ENCODE measurements at places on chromosomes 7 and 10. TPM values are rescaled to one million over a fixed set of nuclear protein-coding genes. Genes with fewer than 3 reads are reported as not detected.

DNA sequence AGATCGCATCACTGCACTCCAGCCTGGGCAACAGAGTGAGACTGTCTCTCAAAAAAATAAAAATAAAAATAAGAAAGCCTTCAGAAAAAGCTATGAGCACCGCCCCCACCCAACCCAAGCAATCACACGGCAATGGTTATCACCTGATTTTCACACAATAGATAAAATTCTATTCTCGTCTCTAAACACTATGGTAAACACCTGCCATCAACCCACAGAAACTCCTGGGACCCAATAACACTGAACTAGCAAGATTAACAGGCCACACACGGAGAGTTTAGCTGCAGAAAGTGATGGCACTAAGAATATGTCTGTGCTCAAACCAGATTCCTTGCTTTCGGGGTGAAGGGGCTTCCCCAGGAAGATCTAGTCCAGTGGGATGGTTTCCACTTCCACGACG, 173.8 kb downstream of the DIP2C start:
- H3K27me3 ChIP-seq: peaks cover 12% of the 10 kb centered on the region
- peaks cover 8% of the 10 kb centered on the region for H3K4me1 ChIP-seq
- no peaks in the 10 kb centered on the region for H3K36me3 ChIP-seq
- no peak for DNase-seq
- H3K27ac ChIP-seq: no peak overlapping the region

- no peak for DNase-seq
- H3K4me3 ChIP-seq: no peak overlapping the region
Observed at GRCh38 chr7:94288096-94288495, 106.6 kb upstream of the COL1A2 start.

DNA sequence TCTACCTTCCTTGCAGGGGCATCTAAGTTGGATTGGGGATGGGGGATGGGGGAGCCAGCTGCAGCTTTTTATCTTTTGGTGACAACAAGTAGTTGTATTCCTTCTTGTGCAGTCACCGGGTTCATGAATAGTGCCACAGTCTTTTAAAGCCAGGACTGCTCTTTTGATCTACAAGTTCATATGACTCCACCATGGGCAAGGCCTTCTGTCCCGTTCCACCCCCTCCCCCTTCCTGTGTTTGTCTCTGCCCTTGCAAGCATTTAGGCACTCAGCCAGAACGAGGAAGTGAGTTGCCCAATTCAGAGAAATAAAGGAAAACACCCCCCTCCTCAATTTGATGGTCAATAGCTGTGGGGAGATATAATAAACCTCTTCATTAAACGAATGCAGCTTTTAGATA, 44.8 kb upstream of the EGR2 start:
- peaks cover 62% of the 10 kb centered on the region for H3K4me1 ChIP-seq
- H3K36me3 ChIP-seq: peaks cover 9% of the 10 kb centered on the region
- no peak overlapping the region for H3K4me3 ChIP-seq
- H3K27me3 ChIP-seq: no peaks in the 10 kb centered on the region
- H3K27ac ChIP-seq: no peak overlapping the region

GRCh38 chr7:137351941-137352340, 8.4 kb upstream of the PTN start:
- no peak overlapping the region for H3K27ac ChIP-seq
- DNase-seq: no peak
- no peak overlapping the region for H3K4me3 ChIP-seq
- H3K4me1 ChIP-seq: no peaks in the 10 kb centered on the region

DNA sequence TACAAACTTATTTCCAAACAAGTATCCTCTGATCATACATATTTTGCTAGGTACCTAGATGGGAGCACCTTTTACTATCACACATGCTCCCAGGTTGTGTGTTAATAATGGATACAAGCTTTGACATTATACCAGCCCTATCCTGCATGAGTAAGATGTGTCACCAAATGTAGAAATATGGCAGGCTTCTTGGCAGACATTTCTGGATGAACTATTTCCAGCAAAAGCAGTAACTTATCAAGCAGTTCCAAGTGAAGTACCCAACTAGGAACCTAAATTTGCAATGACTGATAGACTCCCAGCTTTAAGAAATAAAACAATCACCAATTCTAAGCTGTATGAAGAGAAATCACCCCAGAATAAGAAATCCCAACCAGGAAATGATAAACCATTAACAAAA, 103.7 kb upstream of the TMEM72 start:
- no peaks in the 10 kb centered on the region for H3K27me3 ChIP-seq
- H3K4me1 ChIP-seq: no peaks in the 10 kb centered on the region
- H3K36me3 ChIP-seq: no peaks in the 10 kb centered on the region
- H3K27ac ChIP-seq: no peak overlapping the region

- H3K4me1 ChIP-seq: no peaks in the 10 kb centered on the region
- no peaks in the 10 kb centered on the region for H3K36me3 ChIP-seq
- peaks cover 12% of the 10 kb centered on the region for H3K27me3 ChIP-seq
- DNase-seq: no peak
- H3K4me3 ChIP-seq: no peak overlapping the region
- no peak overlapping the region for H3K27ac ChIP-seq
Observed at GRCh38 chr10:24240041-24240751, 31.3 kb downstream of the KIAA1217 start.

DNA sequence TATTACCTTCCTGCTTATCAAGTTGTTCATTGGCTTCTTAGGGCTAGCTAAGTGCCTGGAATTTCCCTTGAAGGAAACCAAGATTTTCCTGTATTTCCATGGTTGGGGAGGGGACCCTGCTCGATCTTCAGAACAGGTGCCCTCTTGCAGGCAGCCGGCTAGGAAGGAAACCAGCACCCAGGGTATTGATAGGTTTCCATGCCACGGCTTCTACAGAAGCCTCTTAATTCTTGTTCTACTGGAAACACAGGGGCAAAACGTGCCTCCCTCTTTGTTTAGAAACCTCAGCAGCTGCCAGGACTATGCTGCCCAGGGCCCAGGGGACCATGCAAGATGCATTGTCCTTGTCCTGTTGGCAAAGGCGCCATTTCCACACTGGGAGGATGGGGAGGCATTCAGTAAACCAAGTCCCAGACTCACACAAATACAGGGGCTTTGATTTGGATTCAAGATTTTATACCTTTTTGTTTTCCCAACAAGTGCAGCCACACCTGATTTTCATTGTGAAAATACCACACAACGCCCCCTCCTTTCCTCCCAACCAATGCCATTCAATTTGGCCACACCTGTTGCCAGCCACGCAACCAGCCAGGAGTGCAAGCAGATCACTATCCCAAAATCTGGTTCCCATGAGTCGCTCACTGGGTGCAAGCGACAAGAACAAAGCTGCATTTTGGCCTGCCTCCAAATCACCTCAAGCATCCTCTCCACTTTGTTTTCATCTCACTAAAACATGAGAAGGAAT, 29.6 kb downstream of the C10orf71 start:
- H3K27me3 ChIP-seq: peaks cover 3% of the 10 kb centered on the region
- DNase-seq: no peak
- no peaks in the 10 kb centered on the region for H3K4me1 ChIP-seq
- H3K27ac ChIP-seq: no peak overlapping the region

- no peaks in the 10 kb centered on the region for H3K36me3 ChIP-seq
- DNase-seq: no peak
- no peaks in the 10 kb centered on the region for H3K27me3 ChIP-seq
- no peak overlapping the region for H3K27ac ChIP-seq
- H3K4me3 ChIP-seq: no peak overlapping the region
Observed at GRCh38 chr7:117888627-117889026, 15.4 kb upstream of the CTTNBP2 start.

GRCh38 chr7:150824379-150825177, 24.0 kb downstream of the TMEM176A start:
- no peaks in the 10 kb centered on the region for H3K36me3 ChIP-seq
- no peak overlapping the region for H3K4me3 ChIP-seq
- H3K4me1 ChIP-seq: peaks cover 2% of the 10 kb centered on the region
- no peak for DNase-seq
- H3K27ac ChIP-seq: no peak overlapping the region

- no peak overlapping the region for H3K27ac ChIP-seq
- peaks cover 60% of the 10 kb centered on the region for H3K36me3 ChIP-seq
- DNase-seq: no peak
- H3K4me3 ChIP-seq: no peak overlapping the region
- H3K4me1 ChIP-seq: peaks cover 28% of the 10 kb centered on the region
Observed at GRCh38 chr10:96890172-96890513, 58.0 kb downstream of the LCOR start.

GRCh38 chr7:44897309-44897708, 12.0 kb upstream of the PURB start:
- no peaks in the 10 kb centered on the region for H3K36me3 ChIP-seq
- DNase-seq: no peak
- H3K4me3 ChIP-seq: no peak overlapping the region
- H3K4me1 ChIP-seq: peaks cover 11% of the 10 kb centered on the region
- H3K27ac ChIP-seq: no peak overlapping the region
- no peaks in the 10 kb centered on the region for H3K27me3 ChIP-seq

DNA sequence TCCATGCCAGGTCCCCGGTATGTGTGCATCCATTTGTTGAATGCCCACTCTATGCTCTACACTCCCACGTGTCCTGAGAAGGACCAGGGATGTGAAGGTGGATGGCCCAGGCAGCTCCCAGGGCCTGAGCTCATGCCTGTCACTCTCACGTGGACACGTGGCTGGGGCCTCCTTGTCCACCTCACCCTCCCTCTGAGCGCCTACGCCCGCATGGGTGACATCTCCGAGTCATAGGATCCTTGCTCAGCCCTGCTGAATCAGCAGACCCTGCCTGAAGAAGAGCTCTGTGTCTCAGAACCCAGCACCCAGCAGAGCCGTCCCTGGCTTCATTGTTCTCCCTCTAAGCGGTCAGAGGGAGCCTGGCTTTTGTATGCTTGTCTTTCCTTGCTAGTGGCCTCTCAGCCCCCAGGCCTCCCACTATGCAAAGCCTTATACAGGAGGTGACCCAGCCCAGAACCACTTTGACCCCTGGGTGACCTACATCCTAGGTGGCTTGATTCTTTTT, 107.9 kb upstream of the PPIF start:
- peaks cover 10% of the 10 kb centered on the region for H3K36me3 ChIP-seq
- DNase-seq: no peak
- peaks cover 31% of the 10 kb centered on the region for H3K4me1 ChIP-seq
- no peak overlapping the region for H3K27ac ChIP-seq

DNA sequence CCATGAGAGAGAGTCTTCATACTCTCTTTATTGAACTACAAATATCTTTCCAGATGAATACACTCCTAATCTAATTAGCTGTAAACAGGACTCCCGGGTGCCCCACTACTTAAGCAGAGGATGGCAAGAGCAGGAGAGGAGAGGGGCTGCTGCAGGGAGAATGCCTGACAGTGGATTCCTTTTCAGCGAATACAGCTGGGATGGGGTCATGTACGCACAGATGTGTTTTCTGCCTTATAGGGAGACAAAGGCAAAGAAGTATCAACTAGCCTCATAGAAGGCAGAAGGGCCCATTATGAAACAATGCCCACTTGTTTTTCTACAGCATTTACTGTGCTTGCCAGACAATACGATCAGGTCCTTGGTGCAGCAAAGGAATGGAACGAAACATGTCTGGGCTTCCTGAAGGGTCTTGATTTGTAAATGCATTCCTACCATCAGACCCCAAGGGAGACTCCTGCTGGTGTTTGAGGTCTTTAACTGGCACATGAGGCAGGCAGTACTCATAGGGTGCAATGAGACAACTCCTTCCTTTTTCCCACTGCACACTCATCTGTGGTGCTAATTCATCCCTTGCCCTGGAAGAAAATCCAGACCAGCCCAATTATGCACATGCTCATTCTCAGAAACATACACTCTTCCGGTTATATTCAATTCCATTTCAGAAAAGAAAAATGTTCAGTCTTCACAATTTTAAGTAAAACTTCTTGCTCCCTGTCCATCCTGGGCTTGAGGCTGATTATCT, 117.1 kb downstream of the AOAH start:
- H3K27ac ChIP-seq: no peak overlapping the region
- no peak overlapping the region for H3K4me3 ChIP-seq
- no peak for DNase-seq

- no peak for DNase-seq
- H3K27me3 ChIP-seq: peaks cover 22% of the 10 kb centered on the region
- no peaks in the 10 kb centered on the region for H3K36me3 ChIP-seq
- no peaks in the 10 kb centered on the region for H3K4me1 ChIP-seq
- H3K4me3 ChIP-seq: no peak overlapping the region
Observed at GRCh38 chr10:87617503-87617902, 42.2 kb upstream of the PAPSS2 start.

The SHH gene
- total RNA-seq: 0.14 TPM

The KEL gene
- 0.78 TPM for total RNA-seq

The TUBAL3 gene
- not detected for total RNA-seq

The SPDYE9 gene
- not detected for total RNA-seq

The HOXA3 gene
- not detected for total RNA-seq

The CRHR2 gene
- total RNA-seq: not detected

The ZNF117 gene
- total RNA-seq: 3.5 TPM

The PKD2L1 gene
- total RNA-seq: not detected

The CYP17A1 gene
- total RNA-seq: not detected

All from activated T-helper 2 cell treated with anti-CD3 and anti-CD28 coated beads, Interferon-gamma antibody, Interleukin-2, Interleukin-4, amounts not matched to agents 10 μg/mL and 5 μg/mL and 100 μg/mL, durations not matched to agents 14 hours and 24 hours and 36 hours (primary cell).